Urinary bladder (tissue), 4 donors: ENCODE measurements at places on chromosomes 3 and 15.

DNA sequence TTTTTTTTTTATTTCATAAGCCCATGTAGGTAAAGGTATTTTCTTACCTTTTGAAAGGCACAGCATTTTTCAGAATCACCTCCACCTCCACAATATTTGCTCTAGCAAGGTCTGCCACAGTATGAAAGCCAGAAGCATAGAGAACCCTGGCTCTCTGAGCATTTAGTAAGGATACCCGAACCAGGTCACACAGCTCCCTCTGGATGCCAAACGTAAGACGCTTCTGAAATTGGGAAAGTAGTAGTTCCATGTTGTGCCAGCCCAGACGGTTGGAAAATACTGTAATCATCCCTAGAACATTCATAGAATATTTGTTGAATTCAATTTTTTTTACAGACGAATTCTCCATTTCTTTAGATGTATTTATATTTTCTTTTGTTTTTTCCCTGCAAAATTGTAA lies 52.4 kb downstream of the POLQ start:
- no peak for DNase-seq

DNA sequence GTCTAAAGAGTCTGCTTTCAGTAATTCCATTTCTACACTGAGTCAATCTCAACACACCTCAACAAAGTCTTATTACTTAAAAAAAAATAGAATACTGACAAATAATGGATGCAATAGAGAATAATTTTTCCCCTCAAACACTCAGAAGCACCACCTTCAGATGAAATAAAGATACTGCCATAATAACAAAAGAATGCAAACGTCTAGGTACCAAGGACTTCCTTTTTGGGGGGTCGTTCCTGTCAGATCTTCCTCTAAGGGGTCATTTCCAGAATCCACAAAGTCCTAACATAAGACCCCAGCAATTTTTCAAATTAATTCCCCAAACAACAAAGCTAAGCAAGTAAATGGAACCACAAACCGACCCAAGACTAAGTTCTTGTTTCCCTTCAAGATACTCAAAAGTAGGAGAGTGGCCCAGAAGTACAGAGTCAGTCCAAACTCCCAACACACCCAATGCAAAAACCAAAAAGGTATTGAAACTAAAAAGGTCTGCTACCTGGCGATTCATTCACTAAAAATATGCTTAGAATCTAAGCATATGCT lies 1.3 kb downstream of the RYK start:
- no peak for DNase-seq

GRCh38 chr3:51099794-51100535 lies 285.1 kb upstream of the MANF start:
- no peak for DNase-seq

- DNase-seq, result no peak
Measured at GRCh38 chr3:72186400-72186855, 401.5 kb upstream of the PROK2 start.

- DNase-seq, result no peak
Measured at GRCh38 chr3:54426381-54426780, 304.0 kb downstream of the CACNA2D3 start.

- DNase-seq, result no peak
Measured at GRCh38 chr3:175404621-175405020, 545.5 kb downstream of the NAALADL2 start.

DNA sequence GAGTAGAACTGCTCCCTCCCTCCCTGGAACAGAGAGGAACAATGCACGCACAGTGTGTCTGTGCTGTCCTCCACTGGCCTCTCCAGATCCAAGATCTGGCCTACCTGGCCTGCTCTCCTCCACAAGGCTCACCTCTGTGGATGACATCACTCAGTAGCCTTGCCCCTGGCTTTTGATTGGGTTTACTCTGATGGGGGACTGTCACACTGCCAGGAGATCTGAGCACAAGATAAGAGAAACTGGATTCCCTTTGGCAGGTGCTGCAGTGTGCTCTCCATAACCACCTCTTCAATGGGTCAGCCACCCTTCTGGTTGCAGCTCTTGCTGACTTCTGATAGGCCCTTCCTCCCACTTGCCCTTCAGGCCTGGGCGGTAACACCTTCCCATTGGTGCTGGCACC lies 22.6 kb upstream of the ANO10 start:
- no peak for DNase-seq

- DNase-seq, result no peak
Measured at GRCh38 chr3:94076055-94076454, 13.2 kb downstream of the NSUN3 start.

- no peak for DNase-seq
Measured at GRCh38 chr3:40215015-40215414, 94.5 kb upstream of the EIF1B start.

- DNase-seq, result no peak
Measured at GRCh38 chr3:32217339-32217738, 21.1 kb upstream of the CMTM8 start.
